ENCODE measurements at places on chromosomes 1 and 21.

DNA sequence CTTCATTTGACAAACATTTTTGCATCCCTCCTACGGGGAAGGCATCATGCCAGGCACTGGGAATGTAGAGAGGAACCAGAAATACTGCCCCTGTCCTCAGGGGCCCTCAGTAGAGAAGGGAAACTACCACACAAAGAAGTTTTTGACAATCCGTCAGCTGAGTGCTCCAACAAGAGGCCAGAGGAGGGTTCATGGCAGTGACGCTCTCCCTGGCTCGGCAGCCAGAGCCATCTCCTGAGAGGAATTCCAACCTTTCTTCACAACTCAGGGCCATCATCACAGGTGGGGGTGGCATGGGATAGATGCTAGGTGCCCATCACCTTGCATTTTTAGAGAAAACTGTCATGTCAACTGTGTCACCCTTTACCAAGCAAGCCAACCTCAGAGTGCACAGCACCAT, 154.1 kb downstream of the HIVEP3 start:
- DNase-seq = no peak

GRCh38 chr21:33073636-33074035, 3.7 kb downstream of the OLIG1 start:
- DNase-seq = no peak

- DNase-seq = no peak
Measured at GRCh38 chr1:153816283-153816889, 41.2 kb downstream of the SLC27A3 start.

DNA sequence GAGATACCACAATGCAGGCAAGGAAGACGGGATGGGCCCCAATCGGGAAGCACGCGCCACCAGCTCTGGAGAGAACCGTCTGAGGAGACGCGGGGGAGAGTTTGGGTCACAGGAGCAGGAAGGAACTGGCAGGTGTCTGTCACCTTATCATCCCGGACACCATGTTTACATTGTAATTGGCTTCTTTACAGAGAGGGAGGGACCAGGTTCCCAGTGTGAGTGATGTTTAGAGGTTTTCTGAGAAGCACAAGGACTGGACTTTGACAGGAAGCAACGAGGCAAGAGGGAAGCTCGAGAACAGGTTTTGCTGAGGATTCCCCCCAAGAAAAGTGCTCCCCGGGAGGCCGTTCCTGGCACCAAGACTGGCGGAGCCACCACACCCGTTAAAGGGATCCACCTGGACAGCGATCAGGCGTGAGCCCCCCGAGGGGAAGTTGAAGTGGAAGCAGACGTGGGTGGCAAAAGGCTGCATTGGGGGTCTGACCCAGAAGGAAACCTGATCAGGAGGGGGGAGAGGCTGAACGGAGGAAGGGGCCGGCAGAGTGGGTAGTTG, 957 bp downstream of the EPS15 start:
- DNase-seq = no peak

- no peak for DNase-seq
Measured at GRCh38 chr21:33169359-33169758, 60.4 kb upstream of the IFNAR2 start.

- DNase-seq = no peak
Measured at GRCh38 chr1:46496505-46496904, 6.9 kb downstream of the DMBX1 start.

DNA sequence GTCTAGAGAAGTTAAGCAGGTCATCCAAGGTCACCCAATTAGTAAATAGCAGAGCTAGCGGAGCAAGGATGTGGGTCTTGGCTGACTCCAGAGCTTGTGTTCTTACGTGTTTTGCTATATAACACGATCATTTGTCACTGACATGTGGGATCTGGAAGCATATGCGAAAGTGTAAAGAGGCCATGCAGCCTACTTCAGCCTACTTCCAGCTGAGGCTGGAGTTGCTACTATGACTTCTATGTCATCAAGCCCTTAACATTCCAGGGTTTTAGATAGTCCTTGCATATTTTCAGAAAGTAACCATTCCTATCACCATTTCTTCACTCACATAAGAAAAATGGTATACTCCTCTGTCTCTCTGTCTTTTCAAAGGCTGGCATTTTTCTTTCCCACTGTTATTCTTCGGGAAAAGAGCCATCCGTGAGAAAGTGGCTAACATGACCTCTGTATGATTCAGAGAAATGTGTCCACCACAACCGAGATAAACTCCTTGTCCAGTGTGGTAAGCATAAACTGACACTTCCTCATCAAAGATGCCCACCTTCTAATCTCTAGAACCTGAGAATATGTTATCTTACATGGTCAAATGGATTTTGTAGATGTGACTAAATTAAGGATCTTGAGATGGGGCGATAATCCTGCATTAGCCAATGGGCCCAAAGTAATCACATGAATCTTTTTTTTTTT, 24.0 kb upstream of the ABL2 start:
- no peak for DNase-seq

GRCh38 chr1:42971841-42972291, 13.2 kb upstream of the SLC2A1 start:
- DNase-seq = no peak

GRCh38 chr21:39107739-39108138, 75.5 kb downstream of the PSMG1 start:
- DNase-seq = no peak

- DNase-seq = no peak
Measured at GRCh38 chr1:200708769-200709168, 29.9 kb upstream of the CAMSAP2 start.

DNA sequence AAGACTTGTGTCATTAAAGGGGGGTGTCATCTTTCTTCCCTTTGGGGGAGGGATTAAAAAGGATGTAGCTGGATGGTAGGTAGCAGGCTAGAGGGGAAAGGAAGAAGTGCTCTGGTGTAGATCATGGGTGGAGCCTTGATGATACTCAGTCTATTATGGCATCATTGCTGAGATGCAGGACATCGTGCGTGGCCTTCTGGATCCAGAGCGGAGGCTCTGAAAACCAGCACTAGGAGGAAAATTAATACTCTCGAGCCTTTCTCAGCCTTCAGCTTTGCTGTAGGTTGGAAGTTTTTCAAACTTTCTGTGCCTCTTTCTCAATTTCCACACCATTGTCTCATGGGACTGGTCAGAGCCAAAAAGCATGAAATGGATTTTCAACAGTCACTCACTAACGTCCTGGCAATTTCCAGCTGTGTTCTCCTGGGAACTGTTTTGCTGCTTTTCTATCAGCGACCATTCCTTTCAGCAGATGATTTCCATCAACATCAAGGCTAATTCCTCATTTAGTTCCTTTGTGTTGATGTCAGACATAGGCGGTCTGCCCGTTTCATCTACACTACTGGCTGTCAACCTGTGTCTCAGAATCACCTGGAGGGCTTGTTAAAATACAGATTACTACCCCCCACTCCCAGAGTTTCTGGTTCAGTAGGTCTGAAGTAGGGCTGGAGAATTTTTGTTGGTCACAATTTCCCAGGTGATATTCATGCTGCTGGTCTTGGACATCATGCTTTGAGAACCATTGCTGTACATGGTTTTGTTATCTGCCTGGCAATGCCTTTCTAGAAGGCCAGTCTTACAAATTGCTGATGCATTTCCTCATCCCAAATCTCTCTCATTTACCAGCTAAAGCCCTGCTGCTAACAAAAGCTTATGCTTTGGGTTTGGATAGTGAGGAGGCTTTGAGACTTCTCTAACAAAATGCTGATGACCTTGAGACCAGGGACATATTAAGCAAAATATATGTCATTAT, 7.7 kb downstream of the CACNA1E start:
- no peak for DNase-seq

- no peak for DNase-seq
Measured at GRCh38 chr1:171911506-171911905, 70.2 kb downstream of the DNM3 start.

- DNase-seq = no peak
Measured at GRCh38 chr21:44991538-44992483, 52.0 kb downstream of the SLX9 start.
